GM23248 (cell line): ENCODE measurements at places on chromosomes 7 and 10. TPM values are rescaled to one million over a fixed set of nuclear protein-coding genes. Genes with fewer than 3 reads are reported as not detected.

ELN gene
- polyA plus RNA-seq = 539 and 568 TPM in 2 replicates

GPR22 gene
- 0.23 and 0.39 TPM in 2 replicates for polyA plus RNA-seq

C7orf57 gene
- polyA plus RNA-seq = not detected in 2 replicates

PCLO gene
- 0.04 TPM in 1 of 2 replicates, not detected in the other for polyA plus RNA-seq

ZNF277 gene
- polyA plus RNA-seq = 10.0 and 11.5 TPM in 2 replicates

SUFU gene
- 5.0 and 5.5 TPM in 2 replicates for polyA plus RNA-seq

GFRA1 gene
- polyA plus RNA-seq = 5.2 and 6.7 TPM in 2 replicates

SLC26A5 gene
- polyA plus RNA-seq = not detected in 2 replicates

SYT15B gene
- 1.5 and 1.8 TPM in 2 replicates for polyA plus RNA-seq

NOS3 gene
- polyA plus RNA-seq = 0.61 and 0.83 TPM in 2 replicates

EPO gene
- polyA plus RNA-seq = not detected in 2 replicates

TMEM26 gene
- polyA plus RNA-seq = 0.04 TPM in 2 replicates
